ENCODE measurements at places on chromosomes 11 and 22.

DNA sequence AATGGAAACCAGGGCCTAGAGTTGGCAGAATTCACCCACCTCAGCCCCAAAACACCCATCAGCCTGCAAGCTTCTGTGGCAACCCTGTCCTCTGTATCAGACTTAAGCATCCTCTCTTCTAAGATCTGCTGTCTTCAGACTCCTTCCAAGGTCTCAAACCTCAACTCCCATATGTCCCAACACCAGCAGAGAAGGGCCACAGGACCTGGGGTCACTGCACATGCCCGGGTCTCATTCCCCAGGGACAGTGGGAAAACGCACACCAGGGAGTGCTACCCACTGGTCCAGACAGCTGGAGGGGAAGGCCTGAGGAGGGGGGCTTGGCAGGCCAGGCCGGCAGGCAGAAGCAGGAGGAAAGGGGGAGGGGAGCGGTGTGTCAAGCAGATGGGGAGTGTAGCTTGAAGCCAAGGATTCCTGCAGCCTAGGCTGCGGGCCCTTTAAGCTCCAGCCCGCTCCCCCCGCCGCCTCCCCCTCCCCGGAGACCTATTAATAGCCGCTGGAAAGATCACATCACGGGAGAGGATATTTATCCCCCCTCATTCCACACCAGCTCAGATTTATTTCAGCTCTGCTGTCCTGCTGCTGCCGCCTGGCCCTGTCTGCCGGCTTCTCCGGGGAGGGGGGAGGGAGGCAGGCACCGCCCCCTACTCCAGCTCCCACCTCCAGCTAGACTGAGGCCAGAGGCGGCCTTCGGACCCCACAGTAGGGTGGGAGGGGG lies 16.7 kb downstream of the BCL9L start:
- no peak for DNase-seq

GRCh38 chr11:26963764-26964163 lies 30.1 kb upstream of the FIBIN start:
- DNase-seq: peak; percentile 49

DNA sequence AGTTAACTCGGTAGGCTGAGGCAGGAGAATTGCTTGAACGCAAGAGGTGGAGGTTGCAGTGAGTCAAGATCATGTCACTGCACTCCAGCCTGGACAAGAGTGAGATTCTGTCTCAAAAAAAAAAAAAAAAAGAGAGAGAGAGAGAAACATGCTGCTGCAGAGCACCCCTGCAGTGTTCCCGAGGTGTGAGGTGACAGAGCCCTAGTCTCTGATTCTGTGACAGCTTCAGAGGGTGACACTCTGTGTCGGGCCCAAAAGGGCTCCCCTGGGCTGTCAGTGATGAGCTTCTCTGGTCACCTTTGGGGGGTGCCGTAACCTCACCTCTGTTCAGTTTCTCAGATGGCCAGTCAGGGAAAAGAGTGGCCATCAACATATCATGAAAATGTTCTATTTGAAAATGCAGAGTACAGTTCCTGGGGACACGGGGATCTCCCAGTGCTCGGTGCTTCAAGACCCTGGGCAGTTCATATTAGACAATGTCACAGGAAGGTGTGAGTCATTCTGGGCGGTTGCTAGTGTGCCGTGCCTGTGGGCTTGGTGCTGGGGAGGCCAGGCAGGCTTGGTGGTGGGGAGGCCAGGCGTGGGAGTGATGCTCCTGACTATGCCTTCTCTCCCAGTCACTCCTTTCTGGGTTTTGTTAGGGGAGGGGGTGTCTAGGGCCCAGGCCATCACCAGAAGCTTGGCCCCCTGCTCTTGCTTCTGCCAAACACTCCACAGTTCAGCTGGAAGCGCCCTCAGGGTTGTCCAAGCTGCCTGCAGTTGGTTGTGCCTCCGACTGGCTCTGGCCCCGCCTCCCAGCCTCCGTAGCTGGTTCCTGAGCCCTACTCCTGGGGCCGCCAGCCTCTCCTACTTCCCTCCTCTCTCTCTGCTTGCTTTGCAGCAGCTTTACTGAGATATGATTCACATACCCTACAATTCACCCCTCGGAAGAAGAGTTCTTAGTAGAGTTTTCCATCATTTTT lies 52.5 kb upstream of the CLDN5 start:
- DNase-seq: peak; percentile 84

- DNase-seq: no peak
Observed at GRCh38 chr22:35622191-35622913, 5.2 kb upstream of the MB start.

GRCh38 chr11:30967579-30967978 lies 381.4 kb upstream of the MPPED2 start:
- no peak for DNase-seq

DNA sequence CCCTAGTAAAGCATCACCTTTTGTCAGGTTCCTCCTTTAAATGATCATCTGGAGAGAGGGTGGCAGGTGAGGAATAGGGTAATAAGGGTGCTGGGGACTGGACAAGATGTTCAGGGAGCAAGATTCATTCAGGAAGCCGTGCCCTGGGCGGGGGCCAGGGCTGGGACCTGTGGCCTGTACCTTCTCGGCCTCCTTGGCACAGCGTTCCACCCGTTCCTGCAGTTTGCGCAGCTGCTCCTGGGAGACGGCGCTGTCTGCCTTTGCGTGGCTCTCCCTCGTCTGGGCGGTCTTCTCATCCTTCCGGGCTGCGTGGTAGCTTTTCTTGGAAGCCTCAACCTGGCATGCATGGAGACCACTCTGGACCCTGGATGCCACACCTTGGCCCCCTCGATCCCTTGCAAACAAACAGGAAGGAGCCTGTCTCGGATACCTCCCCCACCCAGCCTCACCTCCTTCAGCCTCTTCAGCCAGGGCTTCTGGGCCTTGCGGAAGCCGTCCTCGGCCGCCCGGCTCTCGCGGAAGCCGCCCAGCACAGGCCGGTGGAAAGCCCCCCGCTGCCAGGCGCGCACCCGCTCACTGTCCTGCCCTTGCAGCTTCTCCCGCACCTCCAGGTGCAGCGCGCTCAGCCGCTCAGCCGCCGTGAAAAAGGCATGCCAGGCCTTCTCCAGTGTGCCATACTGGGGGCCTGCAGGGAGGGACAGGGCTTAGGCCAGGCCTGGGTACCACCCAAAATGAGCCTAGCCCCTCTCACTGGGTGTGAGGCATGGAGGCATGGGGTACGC lies 3.5 kb upstream of the ARFGAP2 start:
- DNase-seq: no peak

DNA sequence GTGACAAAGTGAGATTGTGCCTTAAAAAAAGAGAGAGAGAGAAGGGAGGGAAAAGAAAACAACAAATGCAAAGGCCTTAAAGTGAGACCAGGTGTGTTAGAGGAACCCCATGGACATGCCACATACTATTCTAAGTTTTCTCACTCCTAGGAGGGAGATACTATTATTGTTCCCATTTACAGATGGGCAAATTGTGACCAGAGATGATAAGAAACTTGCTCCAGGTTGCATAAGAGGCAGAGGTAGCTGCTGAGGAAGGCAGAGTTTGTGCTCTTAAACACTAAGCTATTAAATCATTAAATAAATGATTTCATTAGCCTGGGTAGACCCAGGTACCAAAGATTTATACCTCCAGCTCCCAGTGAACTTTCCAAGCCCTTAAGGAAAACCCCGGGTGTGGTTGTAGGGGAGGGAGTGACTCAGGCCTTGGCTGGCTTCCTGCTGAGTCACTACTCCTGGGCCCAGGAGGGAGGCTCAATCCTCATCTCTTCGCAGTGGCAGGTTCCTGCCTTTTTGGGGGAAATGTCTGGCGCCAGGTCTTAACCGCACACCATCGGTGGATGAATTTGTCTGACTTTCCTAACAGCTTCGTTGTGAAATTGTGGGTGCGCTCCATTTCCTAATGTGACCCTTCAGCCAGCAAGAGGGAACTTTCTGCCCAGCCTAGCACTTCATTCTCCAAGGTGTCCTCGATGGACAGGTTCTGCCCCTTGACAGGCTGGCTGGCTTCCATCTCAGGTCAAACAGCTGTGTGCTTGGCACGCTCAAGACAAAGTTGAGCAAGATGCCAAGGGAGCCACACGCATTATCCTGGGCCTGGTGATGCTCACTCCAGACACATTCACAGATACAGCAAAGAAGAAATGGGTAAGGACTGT lies 33.4 kb upstream of the PTPRJ start:
- peak; percentile 98 for DNase-seq

GRCh38 chr22:49103314-49104059 lies 724.2 kb downstream of the BRD1 start:
- DNase-seq: no peak

GRCh38 chr22:22229683-22230420 lies 14.7 kb upstream of the VPREB1 start:
- no peak for DNase-seq

GRCh38 chr11:111417011-111417765 lies 38.1 kb upstream of the POU2AF1 start:
- DNase-seq: peak; percentile 21

Measured in bronchial epithelial cell (primary cell).